AG20443 (cell line): ENCODE measurements at places on chromosomes 5 and 9.

DNA sequence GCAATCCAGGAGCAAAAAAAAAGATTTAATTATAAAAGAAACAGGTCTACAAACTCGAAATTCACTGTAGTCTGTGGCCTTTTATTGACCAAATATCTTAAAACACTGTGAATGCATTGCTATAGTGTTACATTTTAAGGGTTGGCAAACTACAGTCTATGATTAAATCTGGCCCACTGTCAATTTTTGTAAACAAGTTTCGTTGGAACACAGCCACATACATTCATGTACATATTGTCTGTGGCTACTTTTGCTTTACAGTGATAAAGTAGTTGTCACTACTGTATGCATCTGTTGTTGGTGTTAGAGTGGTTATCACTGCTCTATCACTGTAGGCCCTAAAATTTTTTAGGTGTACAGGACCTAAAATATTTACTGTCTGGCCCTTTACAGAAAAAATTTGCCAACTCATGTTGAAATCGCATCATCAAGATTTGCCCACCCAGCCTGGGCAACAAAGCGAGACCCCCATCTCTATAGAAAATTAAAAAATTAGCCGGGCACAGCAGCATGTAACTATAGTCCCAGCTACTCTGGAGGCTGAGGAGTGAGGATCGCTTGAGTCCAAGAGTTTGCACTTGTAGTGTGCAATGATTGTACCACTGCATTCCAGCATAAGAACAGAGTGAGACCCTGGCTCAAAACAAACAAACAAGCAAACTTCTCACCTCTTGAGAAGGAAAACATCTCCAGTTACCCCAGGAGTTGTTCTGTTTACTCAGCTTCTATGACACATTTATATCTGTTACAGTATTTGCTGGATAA is 89.0 kb downstream of the ERBIN start:
- DNase-seq, result no peak

GRCh38 chr9:105006514-105006913 is 78.6 kb upstream of the ABCA1 start:
- no peak for DNase-seq

DNA sequence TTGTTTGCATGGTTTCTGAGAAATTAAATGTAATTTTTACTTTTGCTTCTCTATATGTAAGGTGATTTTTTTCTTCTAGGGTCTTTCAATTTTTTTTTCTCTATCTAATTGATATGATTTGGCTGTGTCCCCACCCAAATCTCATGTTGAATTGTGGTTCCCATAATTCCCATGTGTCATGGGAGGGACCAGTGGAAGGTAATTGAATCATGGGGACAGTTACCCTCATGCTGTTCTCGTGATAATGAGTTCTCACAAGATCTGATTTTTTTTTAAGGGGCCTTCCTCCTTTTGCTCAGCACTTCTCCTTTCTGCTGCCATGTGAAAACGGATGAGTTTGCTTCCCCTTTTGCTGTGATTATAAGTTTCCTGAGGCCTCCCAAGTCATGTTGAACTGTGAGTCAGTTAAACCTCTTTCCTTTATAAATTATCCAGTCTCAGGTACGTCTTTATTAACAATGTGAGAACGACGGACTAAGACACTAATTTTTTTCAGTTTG is 150.8 kb downstream of the MTRR start:
- no peak for DNase-seq

- DNase-seq, result no peak
Observed at GRCh38 chr5:149015561-149015960, 47.3 kb downstream of the SH3TC2 start.

- peak; percentile 48 for DNase-seq
Observed at GRCh38 chr9:123081824-123082223, 48.4 kb downstream of the GPR21 start.

DNA sequence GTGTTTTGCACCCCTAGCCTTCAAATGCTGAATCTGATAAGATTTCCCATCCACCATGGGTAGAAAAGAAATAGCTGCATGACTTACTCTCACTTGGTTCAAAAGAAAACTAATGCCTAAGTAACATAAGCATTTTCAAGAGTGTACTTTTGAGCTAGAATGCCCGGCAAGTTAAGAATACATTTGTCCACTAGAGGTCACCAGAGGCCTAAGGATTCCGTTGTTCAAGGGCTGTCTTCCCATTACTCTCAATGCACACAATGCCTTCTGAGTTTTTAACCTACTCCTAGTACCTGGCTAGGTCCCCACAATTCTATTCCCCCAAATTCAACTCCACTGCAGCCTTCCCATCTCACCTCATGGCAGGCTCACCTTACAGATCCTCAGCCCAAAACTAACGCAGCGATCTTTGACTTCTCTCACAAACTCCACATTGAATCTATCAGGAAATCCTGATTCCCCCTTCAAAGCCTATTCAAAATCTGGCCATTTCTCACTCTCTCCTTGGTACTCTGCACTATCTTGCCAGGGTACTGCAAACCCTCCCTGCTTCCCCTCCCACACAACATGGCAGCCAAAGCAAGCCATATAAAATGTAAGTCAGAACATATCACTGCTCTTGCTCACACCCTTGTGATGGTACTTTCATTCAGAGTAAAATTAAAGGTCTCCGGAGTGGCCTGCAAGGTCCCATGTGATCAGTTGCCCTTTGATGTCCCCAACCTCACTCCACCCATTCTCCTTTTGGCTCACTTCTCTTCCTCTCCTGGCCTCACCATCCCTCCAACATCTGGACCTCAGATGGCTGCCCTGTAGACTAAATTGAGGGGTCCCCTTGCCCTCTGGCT is 13.4 kb downstream of the OXCT1 start:
- DNase-seq, result peak; percentile 75

GRCh38 chr9:29325894-29326293 is 1752.6 kb upstream of the C9orf72 start:
- no peak for DNase-seq

DNA sequence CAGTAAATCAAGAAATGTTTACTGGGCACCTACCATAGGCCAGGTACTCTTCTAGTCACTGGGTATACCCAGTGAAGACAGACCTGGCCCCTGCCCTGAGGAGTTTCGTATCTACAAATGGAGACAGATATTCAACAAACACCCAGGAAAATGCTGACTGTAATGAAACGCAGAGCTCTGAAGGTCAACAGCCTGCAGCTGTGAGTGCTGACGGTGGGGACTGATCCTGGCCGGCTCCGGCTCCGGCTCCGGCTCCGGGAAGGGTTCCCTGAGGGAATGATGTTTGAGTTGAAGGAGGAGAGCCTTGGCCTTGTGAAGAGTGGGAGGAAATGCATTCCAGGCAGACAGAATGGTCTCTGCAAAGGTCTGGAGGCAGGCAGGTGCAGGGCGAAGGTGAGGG is 23.1 kb downstream of the FGFR4 start:
- no peak for DNase-seq
